ENCODE measurements at places on chromosomes 1 and 21.

GRCh38 chr1:53416269-53416813 lies 42.9 kb upstream of the DMRTB1 start:
- DNase-seq, result no peak

GRCh38 chr1:205852969-205853368 lies 3.0 kb upstream of the PM20D1 start:
- no peak for DNase-seq

DNA sequence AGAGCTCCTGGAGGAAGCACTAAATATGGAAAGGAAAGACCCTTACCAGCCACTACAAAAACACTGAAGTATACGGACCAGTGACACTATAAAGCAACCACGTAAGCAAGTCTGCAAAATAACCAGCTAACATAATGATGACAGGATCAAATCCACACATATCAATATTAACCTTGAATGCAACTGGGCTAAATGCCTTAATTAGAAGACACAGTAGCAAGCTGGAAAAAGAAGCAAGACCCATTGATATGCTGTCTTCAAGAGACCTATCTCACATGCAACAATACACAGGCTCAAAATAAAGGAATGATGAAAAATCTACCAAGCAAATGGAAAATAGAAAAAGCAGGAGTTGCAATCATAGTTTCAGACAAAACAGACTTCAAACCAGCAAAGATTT lies 31.0 kb downstream of the C1orf185 start:
- no peak for DNase-seq

DNA sequence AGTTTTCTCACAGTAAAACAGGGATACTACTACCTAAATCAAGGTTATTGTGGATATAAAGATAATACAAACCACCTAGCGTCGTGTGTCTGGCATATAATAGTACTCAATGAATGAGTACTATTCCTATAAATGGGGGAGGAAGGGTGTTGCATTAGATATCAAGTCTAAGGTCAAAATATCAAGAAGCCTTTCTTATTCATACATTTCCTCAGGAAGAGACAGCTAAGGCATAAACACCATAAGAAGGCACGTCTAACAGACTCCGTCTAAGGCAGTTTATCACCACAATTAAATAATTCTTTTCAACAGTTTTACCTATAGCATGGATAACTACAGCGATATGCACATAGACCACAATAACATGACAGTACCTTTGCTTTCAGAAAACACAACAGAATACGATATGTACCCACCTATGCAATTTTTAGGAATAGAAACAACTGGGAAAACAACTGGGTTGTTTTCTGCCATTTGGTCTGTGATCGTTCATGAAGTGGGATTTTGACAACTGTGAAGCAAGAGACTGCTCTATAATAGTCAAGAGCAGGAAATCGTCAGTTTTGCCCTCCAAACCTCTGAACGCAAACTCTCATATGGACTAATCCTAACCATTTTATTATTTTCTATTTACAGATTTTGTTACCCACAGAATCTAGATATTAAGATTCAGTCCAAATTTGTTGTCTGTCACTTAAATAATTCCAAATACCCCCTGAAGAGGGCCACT lies 53.1 kb downstream of the HNRNPR start:
- DNase-seq, result no peak

DNA sequence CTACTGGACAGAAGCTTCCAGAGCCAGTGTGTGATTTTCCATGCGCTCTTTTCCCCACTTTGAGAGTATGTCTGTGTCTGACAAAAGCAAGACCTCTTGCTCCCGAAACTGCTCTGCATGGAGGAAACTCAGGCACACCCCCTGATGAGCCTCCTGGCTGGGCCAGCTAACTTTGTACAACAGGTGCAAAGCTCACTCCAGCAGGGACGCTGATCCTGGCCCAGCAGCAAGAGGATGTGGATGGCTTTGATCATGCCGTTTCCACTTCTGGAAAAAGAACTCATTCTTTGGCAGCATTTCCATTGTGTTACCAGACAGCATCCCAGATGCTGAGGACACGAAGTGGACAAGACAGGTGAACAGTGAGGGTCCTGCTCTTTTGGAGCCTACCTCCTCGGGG lies 103.1 kb downstream of the TLR5 start:
- no peak for DNase-seq

- no peak for DNase-seq
Observed at GRCh38 chr1:9482816-9483572, 56.3 kb upstream of the SLC25A33 start.

- DNase-seq, result no peak
Observed at GRCh38 chr1:65470766-65471165, 50.3 kb downstream of the LEPR start.

DNA sequence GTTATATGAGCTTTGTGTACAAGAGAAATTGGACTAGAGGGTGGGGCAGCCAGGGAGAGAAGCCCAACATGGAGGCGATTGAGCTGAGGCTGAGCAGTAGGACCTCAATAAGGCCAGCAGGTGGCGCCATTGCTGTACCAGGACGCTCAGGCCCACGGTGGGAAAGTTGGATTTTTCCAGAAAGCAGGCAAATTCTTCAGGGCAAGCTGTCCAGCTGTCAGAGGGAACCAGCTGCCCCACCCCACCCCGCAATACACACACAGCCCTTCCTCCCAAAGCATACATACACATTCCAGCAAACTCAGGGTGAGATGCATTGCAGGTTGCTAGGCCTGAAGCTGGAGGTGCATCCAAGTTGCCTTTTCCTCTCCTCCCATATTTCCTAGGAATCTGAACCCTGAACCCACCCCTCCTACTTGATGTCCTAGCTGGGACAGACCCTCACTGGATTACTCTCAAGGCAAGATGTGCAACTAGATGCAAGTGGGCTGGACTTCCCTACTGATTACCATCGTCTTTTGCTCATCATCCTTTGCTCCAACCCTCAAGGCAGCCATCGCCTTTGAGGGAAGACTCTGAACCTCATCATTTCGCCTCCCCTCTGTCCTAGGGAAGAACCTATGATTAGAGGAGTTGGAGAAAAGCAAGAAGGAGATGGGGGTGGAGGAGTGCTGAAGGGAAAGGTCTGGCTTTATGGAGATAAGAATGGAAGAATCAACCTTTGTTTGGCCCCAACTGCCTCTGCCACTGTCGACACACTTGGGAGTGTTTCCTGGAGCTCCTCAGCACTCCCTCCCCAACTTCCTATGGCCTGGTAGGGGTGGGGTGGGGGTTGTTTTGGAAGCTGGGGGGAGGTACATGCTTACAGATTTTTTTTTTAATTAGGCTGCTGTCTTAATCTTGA lies 25.5 kb downstream of the CD34 start:
- DNase-seq, result peak; percentile 87

DNA sequence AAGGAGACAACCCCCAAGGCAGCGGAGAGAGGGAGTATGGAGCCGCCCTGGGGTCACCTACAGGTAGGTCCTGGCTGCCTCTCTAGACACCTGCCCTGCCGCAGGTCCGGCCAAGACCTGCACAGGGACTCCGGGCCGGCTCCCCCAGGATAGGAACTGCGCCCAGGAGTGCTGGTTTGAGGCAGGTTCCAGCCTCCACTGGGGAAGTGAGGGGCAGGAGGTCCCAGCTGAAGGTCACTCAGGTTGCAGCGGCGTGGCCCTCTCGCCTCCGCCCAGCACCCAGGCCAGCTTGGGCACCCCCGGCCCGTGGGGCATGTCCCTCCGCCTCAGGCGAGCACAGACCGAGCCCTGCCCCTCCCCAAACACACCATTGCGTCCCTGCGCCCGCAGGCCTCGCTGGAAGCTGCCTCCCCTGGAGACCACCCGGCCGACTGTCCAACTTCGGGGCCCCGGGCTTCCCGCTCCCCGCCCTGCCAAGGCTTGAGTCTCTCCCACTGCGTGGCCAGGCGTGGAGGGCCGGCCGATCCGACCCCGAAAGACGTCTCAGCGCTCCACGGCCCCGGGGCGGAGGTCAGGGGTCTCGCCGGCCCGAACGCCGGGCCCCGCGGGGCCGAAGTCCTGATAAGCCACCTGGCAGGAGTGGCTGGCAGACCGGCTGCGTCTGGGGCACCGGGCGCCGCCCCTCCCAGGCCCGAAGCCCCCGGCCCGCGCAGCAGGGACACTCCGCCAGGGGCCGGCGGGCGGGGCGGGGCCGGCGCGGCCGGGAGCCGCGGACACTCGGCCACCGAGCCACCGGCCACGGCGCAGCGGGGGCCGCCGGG lies 1.4 kb upstream of the SKI start:
- DNase-seq, result peak; percentile 47

GRCh38 chr1:54460861-54461387 lies 54.7 kb upstream of the SSBP3 start:
- no peak for DNase-seq

GRCh38 chr1:157136133-157136532 lies 2.1 kb downstream of the ETV3 start:
- no peak for DNase-seq

- no peak for DNase-seq
Observed at GRCh38 chr1:156070548-156070947, 9.6 kb downstream of the RAB25 start.

- DNase-seq, result peak; percentile 81
Observed at GRCh38 chr1:1001057-1001783, 1.3 kb upstream of the HES4 start.

DNA sequence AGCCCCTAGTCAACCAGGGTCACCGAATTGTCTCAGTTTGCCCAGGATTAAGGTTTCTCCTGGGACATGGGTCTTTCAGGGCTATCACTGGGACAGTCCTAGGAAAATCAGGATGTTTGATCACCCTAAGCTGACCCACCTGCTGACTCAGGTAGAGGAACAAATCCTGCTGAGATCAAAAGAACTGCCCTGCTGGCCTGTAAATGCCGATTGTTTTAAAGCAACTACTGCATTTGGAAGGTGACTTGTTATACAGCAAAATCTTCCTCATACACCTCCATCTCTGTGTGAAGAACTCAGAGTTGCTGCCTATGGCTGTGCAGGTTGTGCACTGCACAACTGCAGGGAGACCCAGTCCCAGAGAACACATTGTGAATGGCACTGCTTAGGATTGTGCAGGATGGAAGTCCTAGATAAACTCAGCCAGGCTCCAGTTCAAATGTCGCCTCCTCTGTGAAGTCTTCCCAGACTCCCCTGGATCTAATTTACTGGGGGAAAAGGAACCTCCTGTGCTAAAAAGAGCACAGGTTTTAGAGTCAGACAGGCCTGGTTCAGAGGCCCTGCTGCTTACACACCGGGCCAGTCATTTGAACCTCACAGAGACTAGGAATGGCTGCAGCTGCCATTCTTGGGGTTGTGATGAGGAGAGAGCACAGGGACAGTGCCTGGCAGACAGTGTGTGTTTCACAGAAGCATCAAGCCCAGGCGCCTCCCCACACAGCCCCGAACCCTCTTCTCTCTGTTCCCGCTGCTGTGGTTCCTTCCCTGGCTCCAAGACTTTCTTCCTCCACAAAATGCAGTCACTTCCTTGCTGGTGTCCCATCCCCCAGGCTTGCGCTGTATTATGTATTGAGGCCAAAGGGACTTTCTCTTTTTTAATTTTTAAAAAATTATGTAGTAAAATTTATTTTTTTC lies 23.2 kb upstream of the LRP8 start:
- peak; percentile 19 for DNase-seq

- no peak for DNase-seq
Observed at GRCh38 chr1:180407051-180407450, 95.3 kb downstream of the ACBD6 start.

DNA sequence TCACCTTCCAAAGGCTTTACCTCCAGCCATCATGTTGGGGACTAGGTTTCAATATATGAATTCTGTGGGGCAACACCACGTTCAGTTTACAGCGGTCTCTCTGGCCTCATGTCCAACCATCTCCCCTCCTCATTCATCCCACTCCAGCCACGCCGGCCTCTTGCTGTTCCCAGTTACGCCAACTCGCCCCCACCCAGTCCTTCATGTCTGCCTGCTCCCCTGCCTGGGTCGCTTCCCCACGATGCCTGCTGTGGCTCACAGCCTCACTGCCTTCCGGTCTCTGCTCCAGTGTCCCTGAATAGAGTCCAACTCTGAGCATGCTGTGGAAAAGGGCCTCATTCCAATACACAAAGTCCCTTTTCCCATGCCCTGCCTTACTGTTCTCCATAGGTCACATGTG lies 193.8 kb downstream of the KIF26B start:
- DNase-seq, result no peak

DNA sequence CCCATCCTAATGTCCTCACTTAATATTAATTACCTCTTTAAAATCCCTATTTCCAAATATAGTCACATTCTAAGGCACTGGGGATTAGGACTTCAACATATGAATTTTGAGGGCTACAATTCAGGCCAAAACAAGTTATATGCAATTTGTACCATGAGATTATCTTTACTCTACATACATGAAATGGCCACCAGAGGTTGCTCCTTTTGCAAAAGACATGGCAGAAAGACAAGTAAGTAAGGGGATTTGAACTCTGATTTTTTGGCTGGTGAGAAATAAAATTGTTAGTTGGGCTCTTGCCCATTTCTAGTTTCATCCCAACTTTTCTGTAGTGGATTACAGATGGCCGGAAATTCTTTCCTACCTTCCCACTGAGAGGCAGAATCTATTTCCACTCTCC lies 4.8 kb upstream of the ALG6 start:
- DNase-seq, result no peak

DNA sequence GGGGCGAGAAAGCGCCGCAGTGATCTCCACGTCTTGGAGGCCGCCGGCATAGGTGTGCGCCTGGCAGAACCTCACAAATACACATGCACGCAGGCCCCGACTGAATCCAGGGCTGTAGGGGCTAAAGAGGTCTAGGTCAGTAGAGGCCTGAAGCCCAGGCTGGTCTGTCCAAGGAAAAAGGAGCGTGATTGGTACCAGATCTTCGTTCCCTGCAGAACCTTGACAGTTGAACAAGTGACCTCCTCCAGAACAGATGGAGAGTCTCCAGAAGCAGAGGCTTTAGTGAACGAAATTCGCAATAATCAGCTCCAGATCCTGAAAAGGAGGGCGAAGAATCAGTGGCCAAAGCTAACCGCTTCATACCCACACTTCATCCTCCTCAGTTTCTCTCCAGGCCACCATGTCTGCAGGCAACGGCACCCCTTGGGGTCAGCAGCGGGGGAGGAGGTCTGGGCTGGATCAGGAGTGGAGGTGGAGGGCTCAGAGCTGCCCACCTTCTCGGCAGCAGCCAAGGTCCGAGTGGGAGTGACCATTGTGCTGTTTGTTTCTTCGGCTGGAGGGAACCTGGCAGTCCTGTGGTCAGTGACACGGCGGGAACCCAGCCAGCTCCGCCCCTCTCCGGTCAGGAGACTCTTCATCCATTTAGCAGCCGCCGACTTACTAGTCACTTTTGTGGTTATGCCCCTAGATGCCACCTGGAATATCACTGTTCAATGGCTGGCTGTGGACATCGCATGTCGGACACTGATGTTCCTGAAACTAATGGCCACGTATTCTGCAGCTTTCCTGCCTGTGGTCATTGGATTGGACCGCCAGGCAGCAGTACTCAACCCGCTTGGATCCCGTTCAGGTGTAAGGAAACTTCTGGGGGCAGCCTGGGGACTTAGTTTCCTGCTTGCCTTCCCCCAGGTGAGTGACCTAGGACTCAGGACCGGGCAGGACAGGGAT lies 749 bp upstream of the PEX11B start:
- peak; percentile 56 for DNase-seq

All from SJSA1 (cell line).